ENCODE measurements at places on chromosomes 2 and 18. TPM values are rescaled to one million over a fixed set of nuclear protein-coding genes. Genes with fewer than 3 reads are reported as not detected.

DNA sequence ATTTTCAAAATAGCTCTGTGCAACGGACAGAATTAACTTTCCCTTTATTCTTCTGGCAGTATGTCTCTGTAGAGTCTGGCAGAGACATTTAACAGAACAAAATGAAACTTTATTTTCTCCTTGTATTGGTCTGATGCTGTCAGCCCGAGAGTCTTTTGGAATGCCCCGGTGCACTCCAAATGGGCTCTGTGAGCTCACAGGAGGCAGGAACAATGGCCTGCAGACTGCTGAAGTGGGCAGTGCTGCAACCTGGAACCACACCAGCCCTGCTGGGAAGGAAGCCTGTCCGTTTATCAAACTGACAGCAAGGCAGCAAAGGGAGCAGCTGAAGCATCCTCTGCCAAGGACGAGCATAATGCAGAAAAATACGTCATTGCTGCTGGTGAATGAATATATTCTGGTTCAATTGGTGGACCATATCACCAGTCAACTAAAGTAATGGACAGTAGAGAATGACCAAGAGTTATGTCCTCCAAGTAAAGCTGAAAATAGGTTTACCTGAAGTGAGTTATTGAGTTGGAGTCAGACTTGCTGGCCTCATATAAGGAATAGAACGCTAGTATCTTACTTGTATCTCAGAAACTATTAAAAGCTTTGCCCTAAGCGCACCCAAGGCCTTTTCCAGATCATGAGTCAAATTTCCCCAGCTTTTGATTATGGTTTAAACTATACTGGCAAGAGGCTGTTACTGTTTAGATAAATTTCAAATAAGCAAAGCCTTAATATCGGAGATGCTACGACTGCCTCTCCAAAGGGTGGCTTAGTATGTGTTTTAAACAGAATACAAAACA, 207.6 kb upstream of the TANK start:
- DNase-seq, result no peak

NYAP2 gene
- polyA plus RNA-seq, result 0.08 TPM

PCARE gene
- polyA plus RNA-seq, result 0.04 TPM

ZSWIM2 gene
- not detected for polyA plus RNA-seq

GRCh38 chr2:200099256-200099655, 143.9 kb downstream of the MAIP1 start:
- DNase-seq, result no peak

MTX2 gene
- 52.5 TPM for polyA plus RNA-seq

- no peak for DNase-seq
Measured at GRCh38 chr2:237742191-237742590, 56.4 kb upstream of the RBM44 start.

All from right lung (tissue), 10 donors.